Prostate gland (tissue), 2 donors: ENCODE measurements at places on chromosomes 2 and 18. TPM values are rescaled to one million over a fixed set of nuclear protein-coding genes. Genes with fewer than 3 reads are reported as not detected.

The KRTCAP3 gene
- total RNA-seq, result 147 TPM

The KIF1A gene
- total RNA-seq, result 55.8 TPM

The GATA6 gene
- 9.8 TPM for total RNA-seq

DNA sequence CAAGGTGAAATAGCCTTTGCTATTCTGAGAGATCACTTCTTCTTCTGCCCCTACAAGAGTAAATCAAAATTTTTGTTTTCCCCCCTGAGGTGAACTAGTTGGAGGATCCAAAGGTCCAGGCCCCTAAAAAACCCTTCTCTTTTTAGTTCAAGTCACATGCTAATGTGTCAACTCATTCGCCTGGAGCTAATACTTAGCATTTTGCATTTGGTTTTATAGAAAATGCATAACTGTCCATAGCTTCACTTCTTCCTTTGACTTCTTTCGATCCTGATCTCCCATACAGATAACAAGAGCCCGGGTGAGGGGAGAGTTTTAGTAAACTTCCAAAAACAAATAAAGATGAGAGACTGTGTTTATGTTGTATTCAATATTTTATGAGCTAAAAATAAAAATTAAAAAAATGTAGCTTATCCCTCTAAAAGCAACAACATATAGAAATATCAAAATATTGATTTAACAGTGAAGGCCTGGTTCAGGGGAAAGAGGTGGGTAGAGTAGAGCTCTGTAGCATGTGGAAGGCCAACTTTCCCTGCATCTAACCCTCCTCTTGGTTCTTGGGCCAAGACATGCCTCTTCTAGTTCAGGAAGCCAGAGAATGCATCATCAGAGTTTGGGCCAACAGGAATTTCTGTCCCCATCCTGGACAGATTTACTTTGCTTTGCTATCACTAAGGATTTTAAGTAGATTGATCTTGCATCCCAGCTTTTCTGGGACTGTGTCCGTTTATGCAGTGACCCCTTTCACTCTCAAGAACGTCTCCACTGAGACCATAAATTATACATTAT is 333.8 kb downstream of the ALK start:
- no peaks in the 10 kb centered on the region for H3K4me1 ChIP-seq
- no peak overlapping the region for H3K27ac ChIP-seq
- no peak for DNase-seq
- no peaks in the 10 kb centered on the region for H3K36me3 ChIP-seq

GRCh38 chr2:71748227-71748626 is 294.9 kb downstream of the DYSF start:
- no peak overlapping the region for H3K4me3 ChIP-seq
- no peaks in the 10 kb centered on the region for H3K27me3 ChIP-seq
- peaks cover 11% of the 10 kb centered on the region for H3K4me1 ChIP-seq
- no peak for DNase-seq
- peak overlapping the region; percentile 90 for H3K27ac ChIP-seq
- H3K36me3 ChIP-seq, result no peaks in the 10 kb centered on the region
